Aorta (tissue), 5 donors: ENCODE measurements at places on chromosomes 4 and X. TPM values are rescaled to one million over a fixed set of nuclear protein-coding genes. Genes with fewer than 3 reads are reported as not detected.

DNA sequence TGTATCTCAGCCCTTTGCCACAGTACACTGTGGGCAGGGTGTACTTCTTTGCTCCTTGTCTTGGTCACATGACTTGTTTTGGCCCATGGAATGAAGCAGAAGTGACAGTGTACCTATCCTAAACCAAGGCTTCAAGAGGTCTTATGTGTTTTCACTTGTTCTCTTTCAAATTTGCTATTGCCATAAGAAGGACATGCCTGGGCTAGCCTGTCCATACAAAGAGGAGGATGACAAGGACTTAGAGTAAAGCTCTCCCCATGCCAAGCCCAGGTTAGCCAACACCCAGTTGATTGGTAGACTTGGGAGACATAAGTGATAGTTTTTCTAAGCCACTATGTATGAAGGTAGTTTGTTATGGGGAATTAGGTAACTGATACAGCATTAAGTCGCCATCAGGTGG lies 141.1 kb upstream of the MID1 start:
- no peak for DNase-seq

DNA sequence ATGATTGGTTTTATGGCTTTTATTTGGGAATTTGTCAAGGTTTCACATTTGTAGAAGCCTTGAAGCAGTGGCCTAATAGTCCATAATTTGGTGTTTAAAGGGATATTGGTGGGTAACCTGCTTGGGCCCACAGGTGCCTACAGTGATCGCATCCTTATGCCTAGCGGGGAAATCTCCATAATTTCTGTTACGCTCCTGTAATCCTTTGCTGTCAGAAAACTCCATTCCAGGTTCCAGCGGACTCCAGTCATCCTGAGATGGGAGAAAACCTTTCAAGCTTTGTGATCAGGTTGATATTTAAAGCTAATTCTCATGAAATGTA lies 257.0 kb upstream of the JADE1 start:
- no peak for DNase-seq

DNA sequence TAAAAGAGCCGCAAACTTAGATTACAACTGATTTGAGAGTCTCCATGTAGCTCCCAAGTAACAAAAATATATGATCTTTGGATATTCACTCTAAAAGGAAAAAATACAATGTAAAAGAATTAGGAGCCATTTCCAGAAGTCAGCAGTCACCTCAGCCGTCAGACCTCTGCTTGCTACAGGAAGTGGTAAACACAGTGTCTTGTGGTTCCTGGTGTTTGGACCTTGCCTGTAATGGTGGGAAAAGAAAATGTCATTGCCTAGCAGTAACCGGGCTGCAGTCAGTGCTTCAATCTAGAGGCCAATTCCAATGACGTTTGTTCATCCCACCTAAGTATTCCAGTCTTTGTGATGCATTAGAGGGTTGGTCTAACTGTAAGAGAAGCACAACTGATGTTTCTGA lies 28.9 kb upstream of the SMIM31 start:
- DNase-seq: no peak

- peak; percentile 71 for DNase-seq
Observed at GRCh38 chr4:152972821-152973628, 36.9 kb downstream of the FHDC1 start.

DNA sequence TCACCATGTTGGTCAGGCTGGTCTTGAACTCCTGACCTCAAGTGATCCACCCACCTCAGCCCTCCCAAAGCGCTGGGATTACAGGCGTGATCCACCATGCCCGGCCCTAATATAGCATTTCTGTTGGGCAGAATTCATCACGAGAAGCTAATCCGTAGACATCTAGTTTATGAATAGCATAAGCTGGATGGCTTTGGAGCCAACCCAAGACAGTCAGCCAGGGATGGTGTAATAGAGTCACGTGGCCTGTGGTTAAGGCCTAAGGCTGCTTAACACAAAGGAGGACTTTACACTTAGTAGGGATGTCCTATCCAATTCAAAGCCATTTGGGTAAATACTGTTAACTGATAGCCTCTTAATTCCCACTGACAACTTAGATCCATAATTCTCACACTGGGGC lies 173.6 kb downstream of the RAP1GDS1 start:
- DNase-seq: no peak

The ARHGAP24 gene
- 33.6 TPM for total RNA-seq

The SLC16A2 gene
- total RNA-seq: 30.6 TPM

The RASSF6 gene
- not detected for total RNA-seq

GRCh38 chr4:106062452-106062875 lies 167.2 kb downstream of the NPNT start:
- no peak for DNase-seq

The DRD5 gene
- not detected for total RNA-seq

GRCh38 chr4:17962171-17962570 lies 59.4 kb downstream of the LCORL start:
- no peak for DNase-seq
